Fibroblast of villous mesenchyme (primary cell): ENCODE measurements at places on chromosomes 13 and 19. TPM values are rescaled to one million over a fixed set of nuclear protein-coding genes. Genes with fewer than 3 reads are reported as not detected.
A peak's percentile ranks its signal among the peaks of the same experiment; 100 is the strongest.

DNA sequence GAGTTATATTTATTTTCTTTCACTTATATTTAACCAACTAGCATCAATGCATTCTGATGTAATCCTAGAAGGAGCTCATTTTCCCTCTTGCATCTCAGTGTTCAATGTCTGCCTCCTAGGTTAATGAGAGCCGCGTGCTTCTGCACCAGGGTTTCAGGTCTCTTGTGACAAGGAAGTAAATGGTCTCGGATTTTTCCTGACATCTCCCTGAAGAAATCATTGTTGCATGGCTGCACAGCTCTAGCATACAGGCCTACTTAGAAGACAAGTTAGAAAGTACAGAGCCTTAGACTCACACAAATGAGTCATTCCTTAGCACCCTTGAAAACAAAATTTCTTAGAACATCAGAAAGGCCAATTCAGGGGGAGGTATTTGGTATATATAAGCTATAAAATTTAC is 57.2 kb upstream of the KLF12 start:
- DNase-seq, result no peak

DNA sequence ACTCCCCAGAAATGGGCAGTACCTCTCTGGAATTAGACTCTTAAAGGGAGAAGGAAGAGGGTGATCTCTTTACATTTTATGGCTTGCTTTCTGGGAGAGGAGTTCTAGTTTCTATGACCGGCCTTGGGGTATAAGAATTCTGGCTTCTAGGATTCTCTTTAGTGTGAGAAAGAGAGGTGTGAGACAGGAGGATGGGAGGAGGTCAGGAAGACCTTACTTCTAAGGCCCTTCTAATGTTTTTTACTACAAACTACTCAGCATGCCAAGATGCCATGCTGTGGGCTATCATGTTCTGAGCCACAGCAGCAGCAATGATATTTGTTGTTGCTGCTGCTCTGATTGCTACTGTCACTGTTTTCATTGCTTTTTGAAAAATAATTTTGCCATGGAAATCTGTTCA is 538.3 kb downstream of the SLITRK6 start:
- no peak for DNase-seq

The FPR1 gene
- not detected in 2 replicates for total RNA-seq

- no peak for DNase-seq
Measured at GRCh38 chr19:38120471-38121025, 103.5 kb downstream of the DPF1 start.

DNA sequence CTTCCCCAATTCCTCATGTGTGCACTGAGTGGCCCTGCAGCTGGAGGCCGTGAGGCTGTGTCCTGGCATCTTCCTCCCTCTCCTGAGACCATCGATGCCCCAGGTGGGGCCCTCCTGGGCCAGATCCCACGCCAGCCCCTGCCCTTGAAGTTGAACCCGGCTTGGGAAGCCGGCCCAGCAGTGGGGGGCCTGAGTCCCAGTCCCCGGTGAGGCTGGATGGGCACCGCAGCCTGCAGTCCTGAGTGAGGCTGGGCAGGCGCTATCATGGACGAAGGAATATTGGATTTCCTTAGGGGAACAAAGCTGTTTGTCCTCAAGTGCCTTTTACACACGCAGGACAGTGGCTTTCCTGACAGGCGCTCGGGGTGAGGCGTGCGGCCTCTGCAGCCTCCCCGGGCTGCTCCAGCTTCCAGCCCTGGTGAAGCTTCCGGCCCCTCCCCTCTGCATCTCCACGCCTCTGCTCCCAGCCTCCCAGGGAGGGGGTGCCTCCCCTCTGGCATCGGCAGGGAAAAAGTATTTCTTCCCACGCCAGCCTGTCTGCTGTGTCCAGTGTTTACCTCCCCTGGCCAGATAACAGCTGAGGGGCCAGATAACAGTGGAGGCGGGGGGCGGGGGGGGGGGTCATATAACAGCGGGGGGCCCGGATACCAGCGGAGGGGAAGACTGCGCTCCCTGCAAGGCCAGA is 159.5 kb downstream of the KDM4B start:
- peak; percentile 85 for DNase-seq

The ZNF571 gene
- total RNA-seq, result 1.6 and 2.6 TPM in 2 replicates

The CRYL1 gene
- total RNA-seq, result 4.7 and 7.4 TPM in 2 replicates

DNA sequence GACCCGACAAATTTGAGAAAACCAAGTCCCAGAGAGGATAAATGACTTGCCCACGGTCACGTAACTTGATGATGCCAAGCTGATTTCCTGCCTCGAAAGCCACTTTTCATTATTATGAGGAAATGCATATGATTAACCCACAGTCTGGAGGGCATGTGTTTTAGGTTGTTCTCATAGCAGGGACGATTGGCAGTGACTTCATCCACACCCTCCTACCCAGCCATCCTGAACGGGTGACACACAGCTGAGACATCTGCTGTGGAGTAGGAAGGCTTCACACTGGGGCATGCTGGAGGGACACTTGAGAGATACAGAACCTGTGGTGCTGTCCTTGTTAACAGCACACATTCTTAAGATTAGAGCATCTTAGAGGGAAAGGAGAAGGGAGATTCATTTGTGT is 65.4 kb upstream of the WDFY2 start:
- DNase-seq, result no peak

DNA sequence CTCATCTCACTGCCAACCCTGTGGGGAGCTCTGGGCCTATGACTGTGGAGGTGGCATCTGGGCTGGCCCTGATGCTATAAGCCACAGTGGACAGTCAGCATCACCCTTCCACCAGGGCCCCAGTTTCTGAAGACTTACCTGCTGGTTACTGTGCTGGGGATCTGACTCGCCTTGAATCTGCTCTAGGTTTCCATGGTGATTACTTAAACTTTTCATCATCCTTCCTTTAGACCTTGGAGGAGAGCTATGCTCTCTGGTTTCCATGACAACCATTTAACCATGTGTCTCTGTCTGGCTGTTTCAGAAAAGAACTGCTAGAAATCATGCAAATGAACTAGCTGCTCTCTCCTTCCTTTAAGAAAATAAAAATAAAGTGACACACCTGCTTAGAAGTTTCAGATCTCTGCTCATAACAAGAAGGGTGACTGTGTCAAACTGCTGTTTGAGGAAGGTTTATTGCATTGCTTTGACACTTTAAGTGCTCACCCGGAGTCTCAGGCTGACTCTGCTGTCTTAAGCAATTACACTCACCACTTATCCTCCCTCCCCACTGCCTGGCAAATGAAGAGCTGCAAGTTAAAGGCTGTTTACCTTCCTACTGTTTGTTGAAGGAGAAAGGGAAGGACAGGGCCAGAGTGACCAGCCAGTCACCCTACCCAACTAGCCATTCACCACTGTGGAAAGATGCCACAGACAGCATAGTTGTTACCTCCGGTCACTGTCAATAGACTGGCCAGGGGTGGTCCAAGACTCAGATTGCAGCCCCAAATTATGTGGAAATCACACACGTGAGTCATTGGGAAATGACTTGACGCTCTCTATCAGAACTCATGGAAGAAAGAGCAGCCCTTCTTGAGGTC is 87.6 kb downstream of the HSPH1 start:
- peak; percentile 70 for DNase-seq

DNA sequence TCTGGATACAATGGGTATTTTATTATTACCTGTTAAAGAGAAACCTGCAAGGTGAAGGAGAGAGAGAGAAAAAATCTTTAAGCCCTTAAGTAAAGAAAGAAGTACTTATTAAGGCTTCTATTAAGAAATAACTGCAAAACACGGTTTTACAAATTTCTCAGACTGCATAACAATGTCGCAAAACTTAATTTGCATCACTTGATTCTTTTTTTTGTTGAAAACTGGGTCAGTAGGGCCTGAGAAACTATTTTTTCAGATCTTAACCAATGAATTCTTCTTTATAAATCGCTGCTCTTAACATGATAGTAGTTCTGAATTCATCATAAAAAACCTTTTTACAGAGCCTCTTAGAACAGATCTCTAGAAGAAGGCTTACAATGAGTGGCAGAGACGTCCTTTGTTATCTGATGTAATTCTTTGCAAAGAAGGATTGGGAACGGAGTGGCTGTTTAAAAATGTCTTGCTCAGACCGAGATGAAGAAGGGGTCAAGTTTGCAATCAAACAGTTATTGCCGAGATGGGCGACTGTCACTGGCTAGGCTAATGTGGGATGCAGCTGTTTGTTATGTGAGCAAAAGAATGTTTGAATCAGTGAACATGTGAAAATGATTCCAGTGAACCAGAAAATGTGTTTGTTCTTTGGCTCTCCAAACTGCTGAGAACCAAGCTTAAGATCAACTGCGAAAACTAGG is 76.3 kb downstream of the ZNF536 start:
- no peak for DNase-seq

- DNase-seq, result peak; percentile 94
Measured at GRCh38 chr19:41324921-41325639, 15.1 kb downstream of the CCDC97 start.

DNA sequence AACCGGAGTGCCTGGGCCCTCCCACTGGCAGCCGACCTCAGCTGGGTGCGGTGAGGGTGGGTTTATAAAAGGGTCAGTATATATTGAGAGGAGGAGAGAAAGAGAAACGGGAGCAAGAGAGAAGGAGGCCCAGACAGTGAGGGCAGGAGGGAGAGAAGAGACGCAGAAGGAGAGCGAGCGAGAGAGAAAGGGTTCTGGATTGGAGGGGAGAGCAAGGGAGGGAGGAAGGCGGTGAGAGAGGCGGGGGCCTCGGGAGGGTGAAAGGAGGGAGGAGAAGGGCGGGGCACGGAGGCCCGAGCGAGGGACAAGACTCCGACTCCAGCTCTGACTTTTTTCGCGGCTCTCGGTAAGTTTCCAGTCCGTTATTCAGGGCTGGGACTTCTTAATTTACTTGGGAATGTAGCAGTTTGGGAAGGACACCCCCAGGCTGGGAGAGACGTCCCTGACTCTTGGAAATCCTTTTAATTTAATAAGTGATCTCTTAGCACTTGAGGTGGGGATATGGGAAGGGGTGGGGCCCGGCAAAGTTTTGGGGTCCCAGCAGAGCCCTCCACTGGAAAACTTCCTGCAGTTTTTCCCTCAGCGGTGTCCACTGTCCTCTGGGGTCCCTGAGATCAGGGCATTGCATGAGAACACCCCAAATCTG is at the start of gene EMP3:
Gene EMP3, plus strand, starts transcription at position 288 of the 646 bp plus-strand sequence. CDS start 1,293 bp downstream, outside the sequence.
- peak; percentile 95 for DNase-seq

DNA sequence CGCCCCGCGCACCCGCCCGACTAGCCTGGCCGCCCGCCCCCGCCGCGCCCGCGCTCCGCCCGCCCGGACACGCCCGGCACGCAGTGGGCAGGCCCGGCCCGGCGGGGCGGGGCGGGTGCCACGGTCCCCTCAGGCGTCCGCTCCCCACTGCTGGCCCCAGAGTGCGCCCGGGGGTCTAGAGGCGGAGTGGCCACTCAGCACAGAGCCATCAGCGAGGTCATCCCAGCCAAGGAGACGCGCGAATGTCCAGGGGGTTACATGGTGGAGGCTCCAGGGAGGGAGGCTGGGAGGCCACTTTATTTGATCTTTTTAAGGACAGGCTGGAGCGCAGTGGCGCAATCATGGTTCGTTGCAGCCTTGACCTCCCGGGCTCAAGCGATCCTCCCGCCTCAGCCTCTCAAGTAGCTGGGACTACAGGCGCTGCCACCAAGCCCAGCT is 236 bp upstream of the TINCR start:
- no peak for DNase-seq

The CYP4F3 gene
- not detected in 2 replicates for total RNA-seq

The LRRC63 gene
- under 0.01 TPM in 1 of 2 replicates, not detected in the other for total RNA-seq

DNA sequence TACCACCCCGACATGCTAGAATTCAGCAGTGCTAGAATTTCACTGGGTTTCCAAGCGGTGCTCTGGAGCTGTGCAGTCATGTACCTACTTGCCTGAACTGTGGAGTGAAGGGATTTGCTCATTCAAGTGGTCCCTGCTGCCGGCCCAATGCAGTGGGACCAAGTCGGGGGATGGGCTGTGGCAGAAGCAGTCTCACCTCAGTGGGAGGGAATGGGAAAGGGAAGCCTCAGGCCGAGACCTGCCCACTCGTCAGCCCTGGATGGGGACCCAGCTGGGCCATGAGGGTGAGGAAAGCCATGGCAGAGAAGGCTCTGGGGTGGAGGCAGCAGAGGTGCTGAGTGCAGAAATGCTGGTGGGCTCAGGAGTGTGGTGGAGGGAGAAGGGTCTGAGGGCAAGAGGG is 14.9 kb downstream of the KLHL26 start:
- DNase-seq, result no peak

DNA sequence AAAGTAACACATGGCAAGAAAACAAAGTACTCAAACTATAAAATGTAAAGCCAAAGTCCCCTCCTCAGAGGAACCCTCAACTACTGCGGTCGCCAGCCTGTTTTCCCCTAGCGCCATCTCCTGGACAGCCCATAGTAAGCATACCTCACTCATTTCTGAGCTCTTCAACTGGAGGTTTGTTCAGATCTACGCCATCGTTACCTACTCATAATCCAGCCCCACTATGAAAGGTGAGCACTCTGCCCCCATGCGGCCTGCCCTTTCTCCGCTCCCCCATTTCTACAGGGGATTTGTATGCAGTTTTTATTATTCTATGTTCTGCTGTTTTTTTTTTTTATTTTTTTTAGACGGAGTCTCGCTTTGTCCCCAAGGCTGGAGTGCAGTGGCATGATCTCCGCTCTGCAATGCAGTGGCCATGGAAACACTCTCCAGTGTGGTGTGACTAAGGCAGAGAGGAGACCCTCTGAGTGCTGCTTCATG is 26.2 kb downstream of the OPA3 start:
- DNase-seq, result peak; percentile 45

DNA sequence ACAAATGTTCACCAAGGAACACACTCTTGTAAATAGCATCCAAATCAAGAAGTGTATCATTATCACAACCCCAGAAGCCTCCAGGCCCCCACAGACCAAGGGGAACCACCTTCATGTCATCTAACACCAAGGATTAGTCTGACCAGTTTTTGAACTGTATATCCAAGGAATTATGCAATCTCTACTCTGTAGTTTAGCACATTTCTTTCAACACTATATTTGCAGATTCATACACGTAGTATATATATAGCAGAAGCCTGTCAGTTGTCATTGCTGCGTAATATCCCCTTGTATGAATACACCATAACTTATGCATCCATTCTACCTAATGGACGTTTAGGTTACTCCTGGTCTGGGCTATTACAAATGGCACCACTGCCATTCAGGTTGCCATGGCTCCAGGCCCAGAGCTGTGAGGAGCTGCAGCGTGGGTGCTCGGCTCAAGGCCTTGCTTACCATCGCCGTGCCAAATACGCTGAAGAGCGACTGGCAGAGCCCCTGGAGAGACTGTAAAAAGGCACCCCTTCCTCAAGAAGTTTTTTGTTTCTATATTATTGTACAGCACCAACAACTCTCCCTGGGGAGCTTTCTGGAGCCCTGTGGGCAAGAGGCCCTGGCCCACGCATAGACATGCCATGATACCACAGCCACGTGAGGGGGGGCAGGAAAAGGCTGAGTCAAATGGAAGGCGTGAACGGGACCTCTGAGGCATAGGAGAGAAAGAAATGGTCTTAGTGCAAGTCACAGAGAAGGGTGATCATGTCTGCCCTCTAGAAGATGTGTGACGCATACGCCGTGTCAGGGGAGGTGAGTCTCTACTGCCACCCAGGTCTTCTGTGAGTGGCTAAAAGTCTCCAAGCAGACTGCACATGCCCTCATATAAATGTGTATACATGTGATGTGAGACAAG is 10.8 kb downstream of the LATS2 start:
- peak; percentile 63 for DNase-seq

The LGALS14 gene
- not detected in 2 replicates for total RNA-seq
